Skeletal muscle cell (primary cell): ENCODE measurements at places on chromosomes 4 and X.

DNA sequence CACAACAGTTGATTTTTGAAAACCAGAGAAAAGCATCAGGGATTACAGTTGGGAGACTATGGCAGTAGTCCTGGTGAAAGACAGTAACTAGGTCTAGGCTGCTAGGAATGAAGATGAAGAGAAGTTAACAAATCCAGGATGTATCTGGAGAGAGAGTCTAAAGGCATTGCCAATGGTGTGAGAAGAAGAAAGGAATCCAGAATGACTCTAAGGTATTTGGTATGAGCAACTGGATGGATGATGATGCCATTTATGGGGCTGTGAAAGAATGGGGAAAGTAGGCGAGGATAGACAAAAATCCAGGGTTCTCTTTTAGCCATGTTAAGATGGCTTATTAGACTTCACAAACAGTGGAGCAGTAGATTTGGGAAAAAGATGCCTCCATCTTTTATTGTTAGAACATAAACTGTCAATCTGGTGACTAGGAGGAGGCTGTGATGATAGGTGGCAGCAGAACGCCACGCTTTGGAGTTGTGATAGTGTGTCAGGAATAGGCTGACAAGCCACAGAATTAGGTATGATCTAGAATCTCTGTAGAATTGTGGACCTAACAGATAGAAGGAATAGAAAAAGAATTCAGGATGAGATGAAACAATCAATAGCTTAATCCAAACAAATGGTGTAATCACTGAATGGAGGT, 27.3 kb upstream of the JADE1 start:
- DNase-seq = no peak

GRCh38 chr4:78585633-78586032, 34.1 kb downstream of the ANXA3 start:
- DNase-seq = no peak

- DNase-seq = no peak
These were observed at the start of gene LRP2BP for GRCh38 chr4:185395238-185395955. LRP2BP (minus strand) TSS chr4:185395924; CDS start chr4:185378186, 17,738 bp downstream.

- no peak for DNase-seq
These were observed 254.5 kb downstream of the SOX3 start for GRCh38 chrX:140250391-140250790.

GRCh38 chr4:51942833-51943215, 77.3 kb downstream of the LRRC66 start:
- no peak for DNase-seq

DNA sequence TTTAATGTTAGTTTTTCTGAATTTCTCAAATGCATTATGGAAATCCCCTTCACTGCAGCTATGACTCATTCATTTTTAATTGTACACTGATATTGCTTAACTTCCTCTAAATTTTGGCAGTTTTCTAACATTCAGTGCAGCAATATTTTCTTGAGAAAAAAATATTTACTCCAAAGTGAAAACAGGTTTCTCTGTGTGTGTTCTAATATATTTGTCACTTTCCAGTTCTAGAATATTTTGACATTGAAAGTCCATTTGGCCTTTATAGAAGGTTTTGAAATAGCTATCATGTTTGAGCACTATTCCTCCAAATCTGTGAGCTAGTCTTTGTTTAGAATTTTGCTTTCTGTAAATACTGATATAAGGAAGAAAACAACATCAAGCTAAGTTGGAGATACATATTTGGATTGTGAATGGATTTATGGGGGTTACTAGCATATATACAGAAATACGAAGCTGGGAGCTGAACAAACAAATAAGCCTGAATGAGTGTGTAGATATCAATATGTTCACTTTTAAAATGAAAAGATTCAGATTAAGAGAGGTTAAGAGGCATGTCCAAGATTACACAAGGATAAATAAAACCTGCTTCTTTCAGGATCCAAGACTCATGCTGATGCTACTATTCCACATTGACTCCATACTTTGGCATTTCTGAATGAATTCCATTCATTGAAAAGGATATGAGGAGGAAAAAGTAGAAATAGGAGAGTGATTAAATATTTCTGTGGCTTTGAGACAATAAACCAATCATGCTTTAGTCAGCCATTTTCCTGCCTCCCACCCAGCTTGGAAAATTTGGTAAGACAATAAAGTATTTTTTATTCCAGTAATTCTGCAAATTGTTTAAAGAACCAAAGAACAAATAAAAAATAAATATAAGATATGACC, 57.3 kb upstream of the SLIT2 start:
- peak; percentile 54 for DNase-seq

DNA sequence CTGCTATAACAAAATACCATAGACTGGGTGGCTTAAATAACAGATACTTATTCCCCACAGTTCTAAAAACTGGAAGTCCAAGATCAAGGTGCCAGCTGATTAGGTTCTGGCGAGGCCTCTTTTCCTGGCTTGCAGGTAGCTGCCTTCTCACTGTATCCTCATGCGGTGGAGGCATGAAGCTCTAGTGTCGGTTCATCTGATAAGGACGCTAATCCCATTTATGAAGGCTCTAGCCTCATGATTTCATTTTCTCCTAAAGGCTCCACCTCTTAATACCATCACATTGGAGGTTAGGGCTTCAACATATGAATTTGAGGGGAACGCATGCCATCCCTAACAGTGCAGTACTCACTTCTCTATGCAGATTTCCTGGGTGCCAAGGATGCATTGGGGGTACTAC, 57.9 kb upstream of the STIM2 start:
- DNase-seq = no peak

- no peak for DNase-seq
These were observed 170.0 kb downstream of the RELL1 start for GRCh38 chr4:37516057-37516775.

DNA sequence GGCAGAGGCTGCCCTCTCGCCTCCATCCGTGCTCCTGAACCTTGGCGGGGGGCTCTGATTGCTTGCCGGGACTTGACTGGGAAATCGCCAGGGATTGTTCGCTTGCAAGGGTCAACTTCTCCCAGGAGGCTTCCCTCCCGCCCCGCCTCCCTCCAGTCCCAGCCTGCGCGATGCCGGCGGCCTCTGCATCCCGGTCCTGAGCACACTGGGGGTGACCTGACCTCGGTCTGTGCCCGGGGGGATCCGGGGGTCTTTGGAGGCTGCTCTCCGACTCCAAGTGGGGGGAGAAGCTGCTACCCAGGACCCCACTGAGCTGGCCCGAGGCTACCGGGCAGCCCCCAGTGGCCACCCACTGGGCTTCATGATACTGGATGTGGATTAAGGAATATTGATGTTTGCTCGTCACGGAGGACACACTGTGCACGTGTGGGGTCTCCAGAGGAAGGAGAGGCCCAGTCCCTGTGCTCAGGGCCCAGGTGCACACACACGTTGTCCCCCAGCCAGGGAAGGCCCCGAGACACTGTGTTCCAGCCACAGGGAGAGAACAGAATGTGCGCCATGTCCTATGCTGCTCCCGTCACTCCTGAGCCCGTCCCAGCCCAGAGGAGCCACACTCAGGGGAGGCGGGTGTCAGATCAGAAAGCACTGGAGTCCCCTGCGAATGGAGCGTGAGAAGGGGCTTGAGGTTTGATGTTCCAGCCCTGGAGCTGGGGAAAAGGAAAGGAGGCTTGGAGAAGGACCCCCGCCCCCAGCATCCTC, 55.9 kb upstream of the NKX1-1 start:
- DNase-seq = no peak

DNA sequence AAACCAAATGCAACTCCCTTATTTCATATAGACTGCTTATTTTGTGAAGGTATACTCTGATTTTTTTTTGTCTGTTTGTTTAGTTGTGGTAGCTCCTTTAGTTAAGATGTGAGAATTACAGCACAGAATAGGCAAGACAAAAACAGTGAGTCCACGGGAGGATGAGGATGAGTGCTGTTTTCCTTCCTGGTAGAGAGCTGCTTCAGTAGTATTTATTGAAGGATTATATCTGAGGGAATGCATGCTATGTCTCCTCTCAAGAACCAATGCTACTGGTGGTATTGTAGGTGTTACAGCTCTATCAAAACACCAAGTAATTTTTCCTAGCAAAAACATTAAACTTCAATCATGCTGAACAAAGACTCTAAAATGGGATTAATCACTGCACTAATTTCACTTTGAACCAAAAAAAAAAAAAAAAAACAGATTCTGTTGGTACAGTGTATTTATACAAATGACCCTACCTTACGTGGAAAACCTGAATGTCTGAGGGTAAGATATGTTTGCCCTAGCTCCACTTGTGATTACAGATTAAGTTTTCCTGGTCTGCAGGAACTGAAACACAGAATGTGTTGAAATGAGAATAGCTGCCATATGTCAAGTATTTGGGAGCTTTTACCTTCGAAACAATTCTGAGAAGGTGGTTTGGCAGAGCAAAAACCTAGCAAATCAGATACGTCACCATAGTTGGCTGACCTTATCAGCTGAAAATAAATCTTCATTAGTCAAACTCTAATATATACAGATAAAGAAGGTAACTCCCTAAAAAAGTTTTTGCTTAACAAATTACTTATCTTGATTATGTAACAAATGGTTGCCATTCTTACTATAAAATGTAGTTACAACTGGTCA, 40.3 kb downstream of the PPP3CA start:
- DNase-seq = no peak

DNA sequence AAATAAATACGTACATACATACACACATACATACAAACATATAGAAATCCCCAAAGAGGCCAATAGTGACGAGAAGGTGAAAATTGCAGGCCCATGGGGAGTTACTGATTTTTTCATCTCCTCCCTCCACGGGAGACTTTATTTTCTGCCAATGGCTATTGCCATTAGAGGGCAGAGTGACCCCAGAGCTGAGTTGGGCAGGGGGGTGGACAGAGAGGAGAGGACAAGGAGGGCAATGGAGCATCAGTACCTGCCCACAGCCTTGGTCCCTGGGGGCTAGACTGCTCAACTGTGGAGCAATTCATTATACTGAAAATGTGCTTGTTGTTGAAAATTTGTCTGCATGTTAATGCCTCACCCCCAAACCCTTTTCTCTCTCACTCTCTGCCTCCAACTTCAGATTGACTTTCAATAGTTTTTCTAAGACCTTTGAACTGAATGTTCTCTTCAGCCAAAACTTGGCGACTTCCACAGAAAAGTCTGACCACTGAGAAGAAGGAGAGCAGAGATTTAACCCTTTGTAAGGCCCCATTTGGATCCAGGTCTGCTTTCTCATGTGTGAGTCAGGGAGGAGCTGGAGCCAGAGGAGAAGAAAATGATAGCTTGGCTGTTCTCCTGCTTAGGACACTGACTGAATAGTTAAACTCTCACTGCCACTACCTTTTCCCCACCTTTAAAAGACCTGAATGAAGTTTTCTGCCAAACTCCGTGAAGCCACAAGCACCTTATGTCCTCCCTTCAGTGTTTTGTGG, 180.7 kb downstream of the AR start:
- DNase-seq = no peak

DNA sequence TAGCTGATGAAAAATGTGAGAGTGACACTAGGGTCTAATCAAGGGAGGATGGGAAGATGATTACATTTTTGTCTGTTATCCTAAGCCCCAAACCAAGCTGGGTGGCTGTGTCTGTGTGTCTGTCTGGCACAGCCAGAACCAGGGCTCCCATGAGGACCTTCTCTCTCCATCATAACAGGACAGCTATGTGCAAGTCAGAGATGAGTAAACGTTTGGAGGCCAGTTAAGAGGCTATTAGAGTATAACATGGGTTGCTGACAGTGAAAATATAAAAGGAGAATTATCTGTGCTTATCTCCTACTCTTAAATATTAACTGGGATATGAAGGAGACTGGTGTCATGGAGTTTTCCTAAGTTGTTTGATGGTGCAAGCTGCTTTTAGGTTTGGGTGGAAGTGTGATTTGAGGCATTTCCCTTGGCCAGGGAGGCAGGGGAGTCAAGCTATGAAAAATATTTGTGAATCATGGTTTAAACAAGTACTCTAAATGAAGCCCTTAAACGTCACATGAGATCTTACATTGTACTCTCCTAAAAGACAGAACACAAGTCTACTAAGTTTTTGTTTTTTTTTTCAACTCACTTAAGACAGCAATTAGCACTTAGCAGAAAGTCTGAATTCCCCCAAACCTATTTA, 156.2 kb downstream of the ENOX2 start:
- DNase-seq = no peak

GRCh38 chr4:189124149-189124758, 816.4 kb upstream of the FRG1 start:
- peak; percentile 28 for DNase-seq

GRCh38 chr4:159016593-159017024, 86.3 kb upstream of the RAPGEF2 start:
- no peak for DNase-seq

DNA sequence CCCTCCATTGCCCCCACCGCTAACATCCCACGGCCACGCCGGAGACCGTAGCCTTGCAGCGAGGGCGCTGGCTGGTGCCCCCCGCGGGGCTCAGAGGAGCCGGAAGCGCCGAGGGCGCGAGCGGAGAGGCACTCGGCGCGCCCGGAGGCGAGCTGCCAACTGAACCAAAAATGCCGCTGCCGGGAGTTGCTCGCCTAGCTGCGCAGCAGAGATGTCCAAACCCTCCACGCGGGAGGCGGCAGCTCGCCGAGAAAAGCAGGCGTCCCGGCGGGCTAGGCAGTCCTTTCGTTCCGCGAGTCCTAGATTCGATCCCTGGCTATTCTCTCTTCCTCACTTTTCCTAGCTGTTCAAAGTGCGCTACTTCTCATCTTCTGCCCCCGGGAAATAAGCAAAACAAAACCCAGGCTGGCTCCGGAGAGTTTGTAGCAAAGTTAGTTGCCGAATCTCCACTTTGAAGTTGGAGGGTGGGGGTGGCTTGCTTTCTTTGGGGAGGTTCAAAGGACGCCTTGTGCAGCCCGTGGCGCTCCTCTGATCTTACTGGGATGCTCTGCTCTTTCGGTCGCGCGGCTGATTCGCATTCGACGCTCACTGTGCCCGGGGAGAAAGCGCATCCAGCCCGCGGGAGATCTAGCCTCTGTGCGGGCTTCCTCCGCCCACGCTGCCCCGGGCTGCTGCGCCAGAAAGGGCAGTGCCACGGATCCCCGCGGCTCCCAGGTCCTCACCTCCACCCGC, 723 bp downstream of the NKX6-1 start:
- DNase-seq = no peak
